ENCODE measurements at places on chromosomes 7 and 10.

GRCh38 chr7:139046143-139046542 is 10.3 kb upstream of the ZC3HAV1L start:
- no peak for DNase-seq

DNA sequence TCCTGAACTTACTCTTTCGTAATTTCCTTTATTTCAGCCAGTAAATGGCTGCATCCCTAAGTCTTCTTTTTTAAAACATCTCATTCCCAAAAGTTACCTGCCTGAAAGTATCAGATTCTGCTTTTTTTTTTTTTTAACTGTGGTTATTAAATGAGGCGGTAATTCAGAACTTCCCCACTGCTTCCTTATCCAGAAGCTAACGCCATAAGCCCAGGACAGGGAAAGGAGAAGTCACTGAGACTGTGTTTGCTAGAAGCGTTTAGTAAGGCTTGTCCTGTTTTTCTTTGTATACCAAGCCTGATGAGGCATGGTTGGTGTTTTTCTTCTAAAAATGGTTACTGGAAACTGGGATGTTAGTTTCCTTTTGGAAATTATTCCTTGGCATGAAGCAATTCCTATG is 197.8 kb downstream of the CELF2 start:
- no peak for DNase-seq

DNA sequence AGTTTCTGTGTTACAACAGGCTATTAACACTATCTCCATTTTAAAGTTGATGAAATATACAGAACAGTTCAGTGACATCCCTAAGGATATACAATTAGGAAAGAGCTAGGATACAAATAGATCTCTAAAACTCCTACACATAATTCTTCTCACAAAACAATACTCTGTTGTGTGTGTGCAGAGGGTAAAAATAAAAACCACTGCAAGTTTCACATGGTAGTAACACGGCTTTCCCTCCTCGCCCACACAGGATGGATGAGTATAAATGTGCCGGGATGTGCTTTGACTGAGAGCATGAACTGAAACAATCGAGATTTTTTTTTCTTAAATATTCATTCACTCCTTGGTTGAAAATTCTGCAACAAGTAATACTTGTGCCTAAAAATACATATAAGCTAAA is 131.5 kb upstream of the C1QL3 start:
- DNase-seq, result no peak

DNA sequence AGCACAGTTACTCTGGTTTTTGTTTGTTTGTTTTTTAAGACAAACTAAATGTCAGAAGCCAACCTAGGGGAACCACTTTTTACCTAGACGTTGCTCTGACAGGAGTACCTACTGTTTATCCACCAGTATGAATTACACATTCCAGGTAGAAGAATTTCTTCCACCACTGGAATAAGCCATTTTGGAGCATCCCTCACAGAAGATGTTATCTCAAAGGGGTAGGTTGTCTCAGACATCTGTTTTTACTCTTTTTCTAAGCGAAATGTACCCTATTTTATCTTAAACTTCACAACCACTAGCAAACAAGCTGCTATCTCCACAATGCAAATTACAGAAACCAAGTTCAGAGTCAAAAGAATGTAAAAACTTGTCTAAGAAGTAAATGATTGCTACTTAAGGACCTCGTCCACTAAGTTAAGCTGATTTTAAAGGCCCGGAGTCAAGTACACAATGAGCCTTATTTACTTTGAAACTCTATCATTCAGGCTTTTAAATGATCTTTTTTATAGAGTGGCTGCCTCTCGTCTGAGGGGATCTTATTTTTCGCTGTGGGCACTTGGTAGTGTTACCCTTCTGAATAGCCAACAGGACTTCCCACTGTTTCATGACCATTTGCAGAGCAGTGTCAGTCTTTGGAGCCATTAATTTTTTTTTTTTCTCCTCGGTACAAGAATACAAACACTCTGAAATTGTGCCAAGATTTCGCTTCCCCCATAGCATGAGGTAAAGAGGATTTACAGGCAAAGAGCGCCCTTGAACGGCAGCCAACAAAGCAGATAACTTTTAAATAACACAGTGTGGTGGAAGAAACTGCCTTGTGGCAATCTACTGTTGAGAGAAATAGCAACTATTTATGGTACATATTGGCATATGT is 15.7 kb upstream of the ARMC3 start:
- DNase-seq, result no peak

- no peak for DNase-seq
Measured at GRCh38 chr7:84057576-84057975, 137.0 kb downstream of the SEMA3A start.

DNA sequence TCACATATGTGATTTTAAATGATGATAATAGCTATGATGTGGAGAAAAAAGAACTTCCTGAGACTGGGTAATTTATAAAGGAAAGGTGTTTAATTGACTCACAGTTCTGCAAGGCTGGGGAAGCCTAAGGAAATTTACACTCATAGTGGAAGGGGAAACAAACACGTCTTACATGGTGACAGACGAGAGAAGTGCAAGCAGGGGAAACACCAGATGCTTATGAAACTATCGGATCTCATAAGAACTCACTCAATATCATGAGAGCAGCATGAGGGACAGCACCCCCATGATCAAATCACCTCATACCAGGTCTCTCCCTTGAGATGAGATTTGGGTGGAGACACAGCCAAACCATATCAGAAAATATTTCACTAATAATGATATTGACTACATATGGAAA is 4.1 kb upstream of the LIPN start:
- DNase-seq, result no peak

DNA sequence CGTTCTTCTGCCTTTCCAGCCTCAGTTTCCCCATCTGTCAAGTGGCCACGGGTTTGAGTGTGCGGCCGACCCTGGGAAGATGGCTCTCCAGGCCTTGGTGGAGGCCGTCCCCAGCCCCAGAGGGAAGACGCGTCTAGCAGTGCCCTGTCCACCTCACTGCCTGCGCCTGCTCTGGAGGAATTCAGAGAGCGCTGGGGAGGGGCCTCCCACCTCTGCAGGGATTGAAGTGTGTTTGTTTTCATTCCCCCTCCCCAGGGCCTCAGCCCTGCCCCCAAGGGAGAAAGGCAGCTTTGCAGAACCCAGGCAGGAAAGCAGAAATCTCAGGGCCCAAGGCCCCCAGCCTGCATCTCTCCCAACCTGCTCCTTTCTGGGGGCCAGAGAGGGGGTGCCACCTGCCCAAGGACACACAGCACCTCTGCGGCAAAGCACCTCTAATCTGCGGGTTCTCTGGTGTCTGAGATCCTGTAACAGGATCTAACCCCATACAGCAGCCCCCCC is 91.0 kb downstream of the MICALL2 start:
- DNase-seq, result no peak

DNA sequence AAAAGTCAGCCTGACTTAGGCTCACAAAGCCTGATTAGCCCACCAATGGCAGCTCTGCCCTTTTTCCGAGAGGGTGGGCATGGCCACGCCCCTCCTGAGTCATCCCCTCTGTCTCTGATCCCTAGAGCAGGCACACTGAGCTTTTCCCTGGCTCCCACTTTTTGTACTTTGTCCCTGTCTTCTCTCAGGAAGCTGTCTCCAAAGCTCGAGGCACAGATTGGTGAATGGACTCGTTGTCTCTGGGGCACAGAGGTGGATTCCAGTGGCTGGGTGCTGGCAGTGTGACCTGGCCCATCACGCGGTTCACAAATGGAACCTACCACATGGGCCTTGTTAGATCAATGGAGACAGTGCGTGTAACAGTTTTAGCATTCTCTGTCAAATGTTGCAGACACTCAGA is 313.5 kb downstream of the WDR37 start:
- DNase-seq, result no peak

GRCh38 chr7:158249692-158250091 is 337.9 kb downstream of the PTPRN2 start:
- no peak for DNase-seq

DNA sequence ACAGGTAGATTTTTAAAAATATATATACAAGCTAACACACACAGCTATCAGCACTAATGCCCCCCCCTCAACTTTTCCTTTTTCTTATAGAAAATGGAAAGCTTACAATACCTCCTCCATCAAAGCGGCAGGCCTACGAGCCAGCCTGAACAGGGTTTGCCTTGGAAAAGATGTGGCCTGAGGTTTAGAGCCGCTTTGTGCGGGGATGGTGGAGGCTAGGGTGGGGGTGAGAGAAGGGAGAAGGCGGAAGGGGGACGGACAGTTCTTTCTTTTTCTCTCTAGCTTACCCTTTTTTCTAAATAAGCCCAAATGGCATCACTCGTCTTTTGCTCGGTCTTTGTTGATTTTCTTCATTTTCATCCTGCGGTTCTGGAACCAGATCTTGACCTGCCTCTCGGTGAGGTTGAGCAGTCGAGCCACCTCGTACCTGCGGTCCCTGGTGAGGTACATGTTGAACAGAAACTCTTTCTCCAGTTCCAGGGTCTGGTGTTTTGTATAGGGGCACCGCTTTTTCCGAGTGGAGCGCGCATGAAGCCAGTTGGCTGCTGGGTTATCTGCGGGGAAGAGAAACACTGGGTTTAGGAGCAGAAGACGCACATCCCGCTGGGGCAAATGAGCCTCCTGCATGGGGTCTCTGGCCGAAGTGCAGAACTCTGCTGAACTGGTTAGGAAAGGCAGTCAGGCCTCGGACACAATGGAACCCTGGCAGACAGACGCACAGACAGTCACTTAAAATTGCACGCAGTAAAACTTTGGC is 1.9 kb downstream of the HOXA9 start:
- peak; percentile 12 for DNase-seq

- DNase-seq, result peak; percentile 48
Measured at GRCh38 chr10:93893646-93894515, at the start of gene SLC35G1. Gene SLC35G1 (plus strand): TSS chr10:93893978. CDS start chr10:93894034, 56 bp downstream.

DNA sequence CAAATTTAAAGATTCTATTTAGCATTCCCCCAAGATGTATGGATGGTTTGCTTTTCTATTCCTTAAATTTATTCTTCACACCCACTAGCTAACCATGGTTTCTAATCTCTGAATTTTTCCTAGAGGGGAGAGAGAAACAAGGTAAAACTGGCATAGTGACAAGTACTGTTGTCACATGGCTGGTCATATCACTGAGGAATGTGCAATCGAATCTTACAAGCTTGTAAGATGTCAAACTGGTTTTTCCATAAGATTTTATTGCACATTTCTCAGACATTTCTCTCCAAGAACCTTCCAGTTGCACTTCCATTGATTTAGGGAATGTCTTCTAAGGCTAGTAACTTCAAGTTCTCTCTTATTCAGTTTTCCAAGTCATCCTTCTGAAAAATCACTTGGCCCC is 89.8 kb downstream of the MBL2 start:
- DNase-seq, result no peak

- DNase-seq, result no peak
Measured at GRCh38 chr7:112946350-112946749, 140.3 kb downstream of the GPR85 start.

DNA sequence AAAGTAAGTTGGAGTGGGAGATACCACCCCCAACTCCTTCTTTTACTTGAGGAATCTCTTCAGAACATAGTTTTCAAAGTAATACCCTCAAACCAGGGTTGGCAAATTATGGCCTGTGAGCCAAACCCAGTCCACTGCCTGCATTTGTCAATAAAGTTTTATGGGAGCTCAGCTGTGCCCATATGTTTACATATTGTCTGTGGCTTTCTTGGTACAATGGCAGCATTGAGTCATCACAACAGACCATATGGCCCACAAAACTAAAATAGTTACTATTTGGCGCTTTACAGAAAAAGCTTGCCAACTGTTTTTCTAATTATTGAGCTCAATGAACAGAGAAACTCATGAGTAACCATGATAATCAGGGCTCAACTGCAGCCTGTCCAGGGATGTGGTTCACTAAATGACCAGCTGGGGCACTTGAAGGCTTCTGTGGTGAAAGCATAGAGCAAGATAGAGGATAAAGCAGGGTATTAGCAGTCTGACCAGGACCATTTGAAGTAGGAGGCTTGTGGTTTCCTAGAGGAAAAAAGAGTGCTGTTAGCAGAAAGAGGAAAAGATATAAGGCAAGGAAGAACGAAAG is 196.0 kb upstream of the GRB10 start:
- no peak for DNase-seq

GRCh38 chr7:157570531-157571200 is 233.9 kb downstream of the DNAJB6 start:
- no peak for DNase-seq

DNA sequence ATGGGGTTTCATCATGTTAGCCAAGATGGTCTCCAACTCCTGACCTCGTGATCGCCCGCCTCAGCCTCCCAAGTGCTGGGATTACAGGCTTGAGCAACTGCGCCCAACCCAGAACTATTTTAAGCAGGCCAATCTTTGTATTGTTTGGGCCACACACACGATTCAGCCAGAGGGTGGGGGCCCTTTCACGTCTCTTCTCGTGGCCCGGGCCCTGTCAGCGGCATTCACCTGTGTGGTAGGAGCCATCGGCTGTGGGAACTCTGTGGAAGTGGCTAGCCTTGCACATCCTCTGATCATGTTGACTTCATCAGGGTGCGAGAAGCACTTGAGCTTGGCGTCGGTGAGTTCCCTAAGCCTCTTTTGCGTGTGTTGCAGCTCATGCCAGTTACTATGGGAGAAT is 16.9 kb downstream of the SUN1 start:
- DNase-seq, result no peak

- DNase-seq, result no peak
Measured at GRCh38 chr7:26691406-26691805, 173.0 kb downstream of the SKAP2 start.

- DNase-seq, result no peak
Measured at GRCh38 chr7:1925973-1926907, 256.2 kb downstream of the ELFN1 start.

- no peak for DNase-seq
Measured at GRCh38 chr10:80471001-80471400, 16.9 kb downstream of the TSPAN14 start.

All from RCC 7860 (cell line).